Foreskin keratinocyte (primary cell): ENCODE measurements at places on chromosomes 1 and 21. TPM values are rescaled to one million over a fixed set of nuclear protein-coding genes. Genes with fewer than 3 reads are reported as not detected.

Gene CNTN2
- total RNA-seq: not detected in 2 replicates

Gene PLPPR5
- 0.11 and 0.20 TPM in 2 replicates for total RNA-seq

Gene AK4
- total RNA-seq: 14.5 and 34.6 TPM in 2 replicates

Gene RGS13
- total RNA-seq: not detected in 2 replicates

Gene RAB7B
- 18.6 and 18.7 TPM in 2 replicates for total RNA-seq

Gene MGST3
- total RNA-seq: 129 and 158 TPM in 2 replicates

Gene RHOU
- total RNA-seq: 0.46 and 1.1 TPM in 2 replicates

Gene CA6
- total RNA-seq: not detected in 2 replicates

Gene CDC20
- total RNA-seq: 192 and 269 TPM in 2 replicates

Gene CYP4A22
- not detected in 2 replicates for total RNA-seq

Gene PYHIN1
- 0.10 and 0.11 TPM in 2 replicates for total RNA-seq

Gene F13B
- not detected in 2 replicates for total RNA-seq

Gene RUNX1
- total RNA-seq: 28.4 and 29.8 TPM in 2 replicates

Gene PYGO2
- 24.7 and 27.3 TPM in 2 replicates for total RNA-seq

Gene AADACL3
- not detected in 2 replicates for total RNA-seq
